IMR-90 (cell line): ENCODE measurements at places on chromosomes 13 and 19.

- no peak for DNase-seq
Observed at GRCh38 chr19:3013263-3013725, 15.8 kb downstream of the TLE2 start.

DNA sequence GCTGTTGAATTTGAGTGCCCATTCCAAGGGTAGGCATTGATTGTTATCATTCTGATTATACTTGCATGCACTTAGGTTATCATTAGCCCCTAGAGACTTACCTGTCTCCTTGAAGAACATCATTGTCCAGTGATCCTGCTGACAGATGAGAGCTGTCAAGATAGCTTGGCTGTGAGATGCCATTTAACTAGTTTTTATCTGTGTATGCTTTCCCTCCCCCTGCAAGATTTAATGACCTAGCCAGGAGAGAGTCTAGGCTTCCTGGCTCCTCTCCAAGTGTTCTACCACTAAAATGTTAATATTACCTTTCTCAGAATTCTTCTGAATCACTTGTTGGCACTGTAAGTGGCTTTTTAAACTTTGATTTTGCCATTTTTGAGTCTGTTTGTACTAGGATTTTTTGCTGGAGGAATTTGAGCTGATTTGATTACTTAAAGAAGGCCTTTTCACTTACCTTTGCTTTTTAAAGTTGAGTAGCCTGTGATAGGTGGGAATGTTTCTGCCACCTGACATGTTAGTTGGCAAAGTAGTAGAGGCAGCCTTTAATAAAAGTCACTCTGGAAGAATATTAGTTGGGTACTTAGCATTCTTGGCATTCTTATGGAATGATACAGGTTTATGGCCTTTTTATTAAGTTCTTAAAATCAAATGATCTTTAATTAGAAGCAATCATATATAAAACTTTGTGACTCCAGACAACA lies 41.1 kb downstream of the ARHGAP35 start:
- peak; percentile 37 for DNase-seq

- no peak for DNase-seq
Observed at GRCh38 chr13:96474181-96474557, 384.3 kb downstream of the HS6ST3 start.

- DNase-seq = peak; percentile 68
Observed at GRCh38 chr19:44648631-44649251, 5.0 kb downstream of the PVR start.

DNA sequence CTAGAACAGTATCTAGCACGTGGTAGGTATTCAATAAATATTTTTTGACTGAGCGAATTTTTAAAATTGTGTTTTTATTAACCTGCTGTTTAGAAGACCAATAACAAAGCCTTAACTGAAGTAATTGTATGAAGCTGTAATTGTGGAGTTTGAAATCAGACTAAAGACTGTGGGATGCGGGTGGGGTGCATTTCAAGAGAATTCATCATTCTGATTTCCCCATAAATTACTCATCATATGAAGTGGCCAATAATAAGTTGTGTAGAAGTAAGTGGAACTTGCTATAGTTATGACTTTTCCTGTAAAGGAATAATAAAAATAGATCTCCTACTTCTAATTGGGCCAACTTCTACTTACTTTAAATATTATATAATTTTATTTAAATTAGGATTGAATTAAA lies 449.3 kb downstream of the PCDH9 start:
- peak; percentile 20 for DNase-seq

DNA sequence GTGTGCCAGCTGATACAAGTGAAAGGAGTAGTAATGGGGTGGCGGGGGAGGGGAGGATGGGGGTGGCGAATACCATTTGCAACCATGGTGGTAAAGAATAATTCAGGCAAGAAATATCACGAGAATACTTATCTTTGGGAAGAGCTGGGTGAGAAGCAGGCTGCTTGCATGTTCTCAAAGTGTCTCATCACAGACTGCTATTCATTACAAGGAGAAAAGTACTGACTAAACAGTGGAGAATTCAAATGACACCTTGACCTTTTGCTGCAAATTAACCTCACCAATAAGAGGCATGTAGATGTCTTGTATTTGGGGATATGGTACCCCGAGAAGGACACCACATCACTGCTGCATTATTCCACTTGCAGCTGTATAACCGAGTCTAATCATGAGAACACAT lies 585.7 kb upstream of the GPC6 start:
- DNase-seq = peak; percentile 2

GRCh38 chr13:110916301-110917142 lies 1.7 kb upstream of the ANKRD10 start:
- DNase-seq = peak; percentile 79

DNA sequence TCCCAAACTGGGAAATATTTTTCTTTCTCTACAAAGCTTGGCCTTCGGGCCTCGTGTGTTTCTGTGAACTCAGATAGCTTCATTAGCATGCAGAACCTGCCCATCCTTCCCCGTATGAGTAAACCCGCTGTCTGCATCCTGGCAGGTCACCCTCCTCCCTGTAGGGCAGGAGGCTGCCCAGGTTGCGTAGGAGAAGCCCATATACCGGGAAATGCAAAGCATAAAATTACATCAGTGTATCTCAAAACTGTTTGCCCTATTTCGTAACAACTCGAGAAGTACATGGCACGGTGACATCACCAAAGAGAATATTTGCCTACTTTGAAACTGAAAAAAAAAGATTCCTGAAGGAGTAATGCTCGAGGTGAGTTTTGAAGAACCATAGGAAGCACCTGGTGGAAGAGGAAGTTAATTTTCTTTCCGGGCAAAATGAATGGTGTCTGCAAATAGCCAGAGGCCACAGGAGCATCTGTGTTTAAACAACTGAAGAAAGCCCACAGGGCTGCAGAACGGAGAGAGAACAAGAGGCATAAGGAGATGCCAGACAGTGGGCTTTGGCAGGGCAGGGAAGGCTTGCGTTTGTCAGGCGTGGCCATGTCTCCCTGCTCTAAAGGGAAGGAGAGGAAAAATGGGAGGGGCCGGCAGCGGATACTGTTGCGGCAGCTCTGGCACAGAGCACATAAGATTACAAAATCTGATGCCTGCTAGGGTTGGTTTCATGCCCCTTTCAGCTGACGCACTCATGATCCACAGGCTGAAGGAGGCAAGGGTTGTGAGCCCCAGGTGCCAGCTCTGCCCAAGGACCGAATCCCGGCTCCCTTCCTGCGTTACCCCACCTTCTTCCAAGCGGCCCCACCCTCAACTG lies 81.4 kb downstream of the IRS2 start:
- DNase-seq = no peak

GRCh38 chr19:19744641-19745040 lies 11.7 kb upstream of the ZNF14 start:
- DNase-seq = no peak

DNA sequence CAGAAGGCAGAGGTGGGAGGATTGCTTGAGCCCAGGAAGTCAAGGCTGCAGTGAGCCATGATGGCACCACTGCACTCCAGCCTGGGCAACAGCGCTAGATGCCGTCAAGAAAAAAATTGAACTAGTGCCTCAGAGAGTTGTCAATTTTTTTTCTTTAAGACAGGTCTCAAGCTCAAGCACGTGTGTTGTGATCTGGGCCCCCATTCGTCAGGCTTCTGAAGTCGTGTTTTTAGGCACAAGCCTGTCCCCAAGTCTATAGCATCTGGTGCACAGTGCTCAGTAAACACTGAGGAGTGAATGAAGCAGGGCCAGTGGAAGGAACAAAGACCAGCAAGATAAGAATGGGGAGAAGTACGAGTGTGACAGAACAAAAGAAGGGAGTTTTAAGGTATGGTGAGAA lies 23.7 kb upstream of the LAMP1 start:
- no peak for DNase-seq

DNA sequence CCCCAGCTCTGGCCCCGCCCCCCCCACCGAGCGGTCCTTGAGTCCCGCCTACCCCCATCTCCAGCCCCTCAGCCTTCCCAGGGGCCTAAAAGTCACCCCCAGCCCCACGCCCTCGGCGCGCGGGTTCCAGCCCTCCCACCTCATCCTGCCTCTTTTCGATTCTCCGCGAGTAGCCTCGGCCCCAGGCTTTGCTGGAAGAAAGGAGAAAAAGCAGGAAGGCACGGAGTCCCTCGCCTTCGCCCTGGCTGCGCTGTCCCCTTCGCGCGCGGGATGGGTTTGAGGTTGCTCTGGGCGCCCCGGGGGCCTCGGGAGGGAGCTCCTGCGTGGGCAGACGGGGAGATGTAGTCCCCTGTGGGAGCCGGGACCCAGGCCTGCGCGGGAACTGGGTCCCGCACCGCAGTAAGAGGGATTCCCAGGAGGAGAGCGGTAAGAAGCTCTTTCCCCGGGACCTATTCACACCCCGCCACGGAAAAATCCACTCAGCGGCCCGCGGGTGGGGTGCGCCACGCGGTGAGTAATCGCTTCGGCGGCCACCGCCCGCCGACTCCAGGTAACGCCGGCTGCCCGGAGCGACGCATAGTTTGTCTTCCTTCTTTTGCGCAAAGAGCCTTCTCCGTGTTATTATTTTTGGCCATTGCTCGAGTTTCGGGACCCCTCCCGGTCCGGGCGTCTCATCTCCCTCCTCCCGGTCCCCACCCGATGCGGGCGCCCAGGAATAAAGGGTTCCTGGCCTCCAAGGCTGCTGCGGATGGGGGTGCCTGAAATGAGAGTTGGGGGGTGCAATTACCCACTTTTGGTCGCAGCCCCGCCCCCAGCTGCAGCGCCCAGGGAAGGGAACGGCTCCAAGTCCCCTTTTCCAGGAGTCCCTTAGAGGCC lies 865 bp upstream of the CRLF1 start:
- no peak for DNase-seq

- no peak for DNase-seq
Observed at GRCh38 chr13:38854226-38854625, 136.4 kb downstream of the STOML3 start.

GRCh38 chr13:71030784-71031183 lies 836.2 kb downstream of the DACH1 start:
- DNase-seq = no peak

DNA sequence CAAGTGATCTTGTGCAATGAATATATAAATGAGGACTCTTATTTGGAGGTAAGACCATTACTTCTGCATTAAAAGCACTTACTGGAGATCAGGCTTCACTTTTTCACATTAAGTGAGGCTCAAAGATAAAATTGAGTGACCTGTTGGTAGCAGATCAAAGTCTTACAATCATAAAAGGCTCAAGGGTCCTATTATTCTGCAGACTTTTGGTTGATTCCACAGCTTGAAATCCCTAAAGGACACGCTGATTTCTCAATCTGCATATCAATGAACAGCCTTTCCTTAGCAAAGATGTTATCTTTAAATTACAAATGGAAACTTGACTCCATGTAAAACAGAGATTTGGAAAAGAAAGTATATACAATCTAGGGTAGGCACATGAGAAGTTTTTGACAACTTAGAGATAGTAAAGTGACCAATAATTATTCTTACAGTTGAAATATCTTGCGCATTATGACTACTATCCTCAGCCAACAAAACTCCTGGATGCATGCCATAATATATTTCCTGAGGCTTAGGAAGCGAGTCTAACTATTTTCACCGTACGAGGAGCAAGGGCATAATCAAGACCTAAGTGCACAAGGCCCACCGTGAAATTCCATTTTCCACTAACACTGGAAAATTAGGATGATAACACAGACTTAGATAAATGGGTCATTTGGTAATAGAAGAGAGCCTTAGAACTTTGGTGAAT lies 640.7 kb downstream of the LIG4 start:
- peak; percentile 8 for DNase-seq

DNA sequence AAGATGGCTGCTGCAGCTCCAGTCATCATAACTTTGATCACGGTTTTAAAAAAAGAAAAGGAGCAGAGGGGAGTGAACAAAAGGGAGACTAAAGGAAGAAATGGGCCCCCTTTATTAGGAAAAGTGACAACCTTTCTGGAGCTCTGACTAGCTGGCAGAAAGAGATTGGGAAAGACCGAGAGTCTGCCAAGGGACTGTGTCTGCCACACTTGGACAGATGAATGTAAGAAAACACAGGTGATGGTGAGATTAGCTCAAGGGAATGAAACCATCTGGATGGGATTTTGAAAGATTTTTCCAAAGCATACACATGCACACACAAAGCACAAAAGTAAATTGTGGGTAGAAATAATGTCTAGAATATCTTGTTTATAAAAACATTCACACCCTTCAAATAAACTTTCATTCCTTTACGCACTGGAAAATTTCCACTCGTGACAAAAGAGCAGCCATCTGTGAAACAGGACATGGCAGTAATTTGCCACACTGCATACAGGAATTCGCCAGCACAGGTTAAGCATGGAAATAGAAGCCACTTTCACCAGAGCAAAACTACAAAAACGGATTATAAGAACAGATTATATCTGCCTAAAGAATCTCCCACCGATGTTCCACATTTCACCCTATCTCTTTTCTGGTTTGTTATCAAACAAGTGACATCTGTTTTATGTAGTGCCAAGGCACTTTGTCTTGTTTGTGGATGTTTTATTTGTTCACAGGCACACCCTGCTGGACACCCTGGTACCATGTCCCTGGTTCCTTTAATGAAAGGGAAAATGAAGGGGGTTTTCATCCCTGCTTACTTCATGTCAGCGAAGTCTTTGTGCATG lies 819.5 kb downstream of the DIAPH3 start:
- no peak for DNase-seq

DNA sequence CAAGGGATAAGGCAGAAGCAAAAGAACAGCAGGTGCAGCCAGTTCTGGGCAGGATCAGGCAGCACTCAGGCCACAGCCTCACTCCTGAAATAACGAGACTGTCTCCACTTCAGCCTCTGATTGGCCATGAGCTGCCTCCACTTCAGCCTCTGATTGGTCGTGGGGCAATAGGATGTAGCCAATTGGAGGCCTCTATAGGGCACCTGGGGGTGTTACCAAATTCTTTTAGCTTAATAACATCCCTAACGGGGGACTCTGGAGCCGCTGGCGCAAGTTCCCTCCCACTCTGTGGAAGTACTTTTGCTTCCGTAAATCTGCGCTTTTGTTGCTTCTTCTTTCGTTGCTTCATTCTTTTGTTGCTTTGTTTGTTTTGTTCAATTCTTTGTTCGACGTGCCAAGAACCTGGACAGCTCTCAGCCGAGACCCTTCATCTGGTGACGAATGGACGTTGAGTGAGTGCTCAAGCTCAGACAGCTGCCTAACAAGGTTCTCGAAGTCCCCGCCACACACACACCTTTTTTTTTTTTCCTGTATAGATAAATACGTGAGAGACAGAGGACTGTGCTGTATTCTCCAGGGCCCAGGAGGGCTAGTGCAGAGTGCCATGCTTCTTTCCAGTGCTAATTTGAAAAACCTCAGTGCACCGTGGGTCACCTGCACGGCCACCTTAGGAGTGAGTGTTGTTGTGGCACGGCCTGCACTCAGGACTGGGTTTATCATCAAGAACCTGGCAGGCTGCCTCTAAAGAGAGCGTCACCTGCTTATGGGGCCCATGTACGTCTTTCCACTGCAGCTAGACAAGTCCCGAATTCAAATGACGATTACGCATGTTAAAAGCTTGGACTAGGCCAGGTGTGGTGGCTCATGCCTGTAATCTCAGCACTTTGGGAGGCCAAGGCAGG lies 32.0 kb upstream of the TUBGCP3 start:
- DNase-seq = no peak

- DNase-seq = no peak
Observed at GRCh38 chr19:18900700-18901481, 4.9 kb upstream of the CERS1 start.
